ENCODE measurements at places on chromosomes 11 and 22.
A peak's percentile ranks its signal among the peaks of the same experiment; 100 is the strongest.

DNA sequence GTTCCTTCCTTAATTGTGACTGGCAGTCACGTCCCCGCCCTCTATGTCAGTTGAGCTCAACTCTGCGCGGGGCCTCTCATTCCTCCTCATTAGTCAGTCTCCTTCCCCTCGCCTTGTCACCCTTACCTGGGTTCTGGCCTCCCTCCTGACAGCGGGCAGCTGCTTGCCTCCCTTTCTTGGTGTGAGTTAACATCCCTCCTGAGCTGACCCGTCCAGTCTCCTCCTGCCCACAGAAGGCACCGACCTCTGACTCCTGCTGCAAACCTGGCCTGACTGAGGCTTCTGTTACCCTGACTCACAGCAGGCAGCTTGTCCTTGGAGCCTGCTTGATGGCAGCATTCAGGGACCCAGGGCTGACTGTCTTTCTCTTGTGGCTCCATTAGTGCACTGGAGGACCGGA is 45.2 kb downstream of the GRIK4 start:
- DNase-seq, result no peak

DNA sequence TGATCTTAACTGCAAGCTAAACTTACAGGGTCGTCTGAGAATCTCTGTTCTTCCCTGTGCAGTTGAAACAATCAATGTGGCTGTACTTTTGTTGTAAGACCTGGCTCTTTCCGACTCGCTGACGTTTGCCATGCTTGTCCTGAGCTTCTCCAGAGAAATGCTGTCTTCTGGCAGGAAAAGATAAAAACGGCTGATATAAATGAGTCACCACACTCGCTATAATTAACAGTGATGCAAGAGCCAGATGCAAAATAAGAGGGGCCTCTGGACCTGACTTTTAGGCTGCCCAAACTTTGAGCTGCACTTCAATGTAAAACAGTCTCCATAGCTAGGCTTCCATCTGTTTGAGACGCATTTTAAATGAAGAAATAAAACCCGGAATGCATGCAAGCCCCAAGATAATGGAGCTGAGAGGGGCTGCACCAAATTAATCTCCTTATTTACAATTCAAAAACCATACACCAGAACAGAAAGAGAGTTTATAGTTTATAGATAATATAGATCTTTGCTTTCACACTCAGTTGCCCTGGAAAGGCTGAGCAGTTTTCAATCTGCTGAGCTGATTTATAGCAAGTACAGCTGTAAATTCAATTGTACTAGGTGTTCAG is 48.5 kb downstream of the WT1 start:
- DNase-seq, result no peak

DNA sequence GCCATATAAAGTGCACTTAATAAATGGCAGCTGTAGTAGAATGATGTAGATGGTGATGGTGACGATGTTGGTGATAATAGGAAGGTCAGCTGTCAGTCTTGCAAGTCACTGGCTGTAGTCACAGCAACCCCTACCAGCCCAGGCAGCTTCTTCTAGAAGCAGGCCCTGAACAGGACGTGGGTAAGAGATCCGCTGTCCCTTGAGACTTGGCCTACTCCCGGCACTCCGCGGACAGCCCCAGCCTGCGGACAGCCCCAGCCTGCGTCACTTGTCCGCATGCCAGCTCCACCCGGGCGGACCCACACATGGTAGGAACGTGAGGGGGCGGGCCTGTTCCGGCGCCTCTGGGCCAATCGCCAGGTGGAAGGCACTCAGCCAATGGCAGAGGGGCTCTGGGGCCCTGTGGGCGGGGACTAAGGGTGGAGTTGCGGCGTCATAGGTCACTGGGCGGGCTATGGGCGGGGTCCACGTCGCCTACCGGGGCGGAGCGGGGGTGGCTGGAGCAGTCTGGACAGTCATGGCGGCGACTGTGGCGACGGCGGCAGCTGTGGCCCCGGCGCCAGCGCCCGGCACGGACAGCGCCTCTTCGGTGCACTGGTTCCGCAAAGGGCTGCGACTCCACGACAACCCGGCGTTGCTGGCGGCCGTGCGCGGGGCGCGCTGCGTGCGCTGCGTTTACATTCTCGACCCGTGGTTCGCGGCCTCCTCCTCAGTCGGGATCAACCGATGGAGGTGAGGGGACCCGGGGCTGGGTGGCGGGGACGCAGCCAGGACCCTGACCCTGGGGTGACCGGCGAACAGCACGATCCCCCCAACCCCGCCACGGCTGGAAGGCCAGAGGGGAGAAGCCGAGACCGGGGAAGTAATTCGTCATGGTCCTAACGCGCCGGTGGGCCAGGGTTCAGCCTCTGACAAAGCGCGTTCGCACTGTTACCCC is at the start of gene CRY2:
TSS of gene CRY2 (plus strand) at position 502 of the 937 bp plus-strand sequence. CDS start at position 518, 16 bp downstream.
- DNase-seq, result peak; percentile 99

DNA sequence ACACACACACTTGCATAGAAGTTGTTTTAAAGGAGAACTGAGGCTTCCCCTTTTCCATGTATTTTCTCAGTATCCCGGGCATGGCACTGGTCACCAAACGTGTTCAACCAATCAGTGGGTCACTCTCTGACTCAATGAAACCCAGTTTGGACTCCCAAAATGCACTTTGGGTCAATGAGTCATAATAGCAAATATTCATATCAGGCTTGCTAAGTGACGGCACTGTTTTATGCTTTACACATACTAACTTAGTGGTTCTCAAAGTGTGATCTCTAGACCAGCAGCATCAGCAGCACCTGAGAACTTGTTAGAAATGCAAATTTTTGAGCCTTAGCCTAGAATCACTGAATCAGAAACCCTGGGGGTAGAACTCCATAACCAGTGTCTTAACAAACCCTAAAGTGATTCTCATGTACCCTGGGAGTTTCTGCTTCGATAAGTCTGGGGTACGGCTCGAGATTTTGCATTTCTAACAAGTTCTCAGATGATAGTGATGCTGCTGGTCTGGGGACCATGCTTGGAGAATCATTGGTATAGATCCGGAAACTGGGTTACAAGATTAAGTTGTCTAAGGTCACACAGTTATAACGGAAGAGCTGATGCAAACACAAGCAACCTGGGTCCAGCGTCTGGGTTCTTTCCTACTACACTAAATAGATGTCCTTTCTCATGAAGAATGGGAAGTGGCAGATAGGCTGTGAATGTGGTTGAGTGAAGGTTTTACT is 35.6 kb downstream of the ETS1 start:
- DNase-seq, result no peak

Data from stimulated activated CD4-positive, alpha-beta T cell treated with anti-CD3 and anti-CD28 coated beads, Interleukin-4, amount 100 ng/mL, for 48 hours (primary cell).